GM23248 (cell line): ENCODE measurements at places on chromosomes 1 and 21. TPM values are rescaled to one million over a fixed set of nuclear protein-coding genes. Genes with fewer than 3 reads are reported as not detected.

DNA sequence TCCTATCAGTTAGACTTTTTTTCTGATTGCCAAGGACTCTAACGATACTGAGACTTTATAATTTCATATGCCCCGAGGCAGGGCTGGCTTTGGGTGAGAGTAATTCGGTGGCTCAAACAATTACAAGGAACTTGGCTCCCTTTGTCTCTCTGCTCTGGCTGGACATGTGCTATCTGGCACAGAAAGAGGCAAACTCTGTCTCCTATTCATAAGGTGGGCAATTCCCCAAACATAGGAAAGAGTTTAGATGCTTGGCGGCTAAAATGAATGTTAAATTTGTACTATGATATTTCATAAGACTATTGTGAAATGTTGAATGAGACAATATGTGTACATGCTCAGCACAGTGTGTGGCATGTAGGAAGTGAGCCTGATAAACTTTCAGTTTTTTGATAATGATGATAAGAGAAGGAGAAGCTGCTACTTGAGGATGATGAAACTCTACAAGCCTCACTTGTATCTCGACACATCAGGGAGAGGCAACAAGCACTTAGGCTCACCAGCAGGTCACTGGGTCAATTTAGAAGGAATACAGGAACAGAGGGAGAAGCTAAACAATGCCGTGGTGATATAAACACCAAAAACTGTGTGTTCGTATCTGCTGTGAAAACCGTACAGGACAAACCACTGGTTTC is 12.6 kb upstream of the NTPCR start:
- no peak overlapping the region for H3K4me3 ChIP-seq
- no peaks in the 10 kb centered on the region for H3K4me1 ChIP-seq
- H3K27me3 ChIP-seq, result no peaks in the 10 kb centered on the region
- H3K27ac ChIP-seq, result no peak overlapping the region
- no peaks in the 10 kb centered on the region for H3K36me3 ChIP-seq

DNA sequence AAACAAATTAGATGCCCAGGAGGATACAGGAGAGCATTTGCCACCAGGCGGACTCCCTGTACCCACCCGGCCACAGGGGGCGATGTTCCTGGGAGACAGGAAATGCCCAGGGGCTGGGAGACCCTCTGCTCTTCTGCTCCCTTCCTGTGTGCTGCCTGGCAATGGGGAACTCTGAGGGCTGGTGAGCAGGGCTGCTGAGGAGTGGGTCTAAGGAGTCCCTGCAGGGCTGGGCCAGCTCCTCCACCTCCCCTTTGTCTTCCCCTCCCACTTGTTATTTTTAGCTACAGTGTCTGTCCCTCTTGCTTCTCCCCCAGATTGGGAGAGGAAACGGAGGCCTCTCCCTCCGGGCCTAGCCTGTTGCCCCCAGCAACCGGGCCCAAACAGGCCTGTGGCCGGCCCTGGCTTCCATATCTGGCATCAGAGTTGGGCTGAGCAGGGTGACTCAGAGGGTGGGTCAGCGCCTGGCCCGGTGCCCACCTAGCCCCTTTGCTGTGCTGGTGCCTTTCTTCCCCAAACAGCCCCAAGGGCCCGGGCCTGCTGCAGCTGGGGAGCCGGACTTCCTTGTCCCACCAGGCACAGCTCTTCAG is 11.6 kb downstream of the LMNA start:
- H3K27ac ChIP-seq, result peak overlapping the region; percentile 100
- H3K27me3 ChIP-seq, result no peaks in the 10 kb centered on the region
- H3K36me3 ChIP-seq, result peaks cover 16% of the 10 kb centered on the region
- peak overlapping the region; percentile 63 for H3K4me3 ChIP-seq
- H3K4me1 ChIP-seq, result peaks cover 87% of the 10 kb centered on the region
- peak; percentile 98 for DNase-seq

- no peaks in the 10 kb centered on the region for H3K36me3 ChIP-seq
- H3K4me1 ChIP-seq, result no peaks in the 10 kb centered on the region
- no peak overlapping the region for H3K4me3 ChIP-seq
These were observed 1397.6 kb upstream of the B3GALT2 start for GRCh38 chr1:194584052-194584451.

DNA sequence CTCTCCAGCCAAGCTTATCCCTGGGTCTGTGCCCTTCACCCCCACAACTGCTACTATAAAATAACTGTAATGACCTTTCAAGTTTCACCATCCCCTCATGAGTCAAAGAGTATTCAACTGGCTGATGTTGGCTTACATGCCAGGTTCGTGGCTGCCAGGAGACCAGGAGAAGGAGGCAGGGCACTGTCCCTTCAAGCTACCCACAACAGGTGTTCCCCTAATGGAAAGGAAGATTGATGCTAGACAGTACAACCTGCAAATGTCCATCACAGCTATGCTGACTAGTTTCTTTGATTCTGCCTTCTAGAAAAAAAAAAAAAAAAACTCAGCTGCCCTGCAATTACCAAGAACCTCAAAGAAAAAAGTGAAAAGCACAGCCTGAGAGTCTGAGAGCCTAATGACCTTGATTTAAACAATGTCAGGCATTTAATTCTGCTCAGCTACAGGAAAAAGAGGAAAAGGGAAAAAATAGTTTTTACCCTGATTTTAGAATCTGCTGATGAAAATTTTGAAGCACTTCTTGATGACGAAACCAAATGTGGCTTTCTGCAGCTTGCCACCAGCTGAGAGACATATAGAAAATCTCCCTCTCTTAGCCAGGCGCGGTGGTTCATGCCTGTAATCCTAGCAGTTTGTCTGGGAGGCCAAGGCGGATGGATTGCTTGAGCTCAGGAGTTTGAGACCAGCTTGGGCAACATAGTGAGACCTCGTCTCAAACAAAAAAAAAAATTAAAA is 82.7 kb upstream of the ROR1 start:
- no peak overlapping the region for H3K27ac ChIP-seq
- H3K4me1 ChIP-seq, result peaks cover 39% of the 10 kb centered on the region
- no peak overlapping the region for H3K4me3 ChIP-seq
- peak; percentile 45 for DNase-seq
- no peaks in the 10 kb centered on the region for H3K27me3 ChIP-seq

DNA sequence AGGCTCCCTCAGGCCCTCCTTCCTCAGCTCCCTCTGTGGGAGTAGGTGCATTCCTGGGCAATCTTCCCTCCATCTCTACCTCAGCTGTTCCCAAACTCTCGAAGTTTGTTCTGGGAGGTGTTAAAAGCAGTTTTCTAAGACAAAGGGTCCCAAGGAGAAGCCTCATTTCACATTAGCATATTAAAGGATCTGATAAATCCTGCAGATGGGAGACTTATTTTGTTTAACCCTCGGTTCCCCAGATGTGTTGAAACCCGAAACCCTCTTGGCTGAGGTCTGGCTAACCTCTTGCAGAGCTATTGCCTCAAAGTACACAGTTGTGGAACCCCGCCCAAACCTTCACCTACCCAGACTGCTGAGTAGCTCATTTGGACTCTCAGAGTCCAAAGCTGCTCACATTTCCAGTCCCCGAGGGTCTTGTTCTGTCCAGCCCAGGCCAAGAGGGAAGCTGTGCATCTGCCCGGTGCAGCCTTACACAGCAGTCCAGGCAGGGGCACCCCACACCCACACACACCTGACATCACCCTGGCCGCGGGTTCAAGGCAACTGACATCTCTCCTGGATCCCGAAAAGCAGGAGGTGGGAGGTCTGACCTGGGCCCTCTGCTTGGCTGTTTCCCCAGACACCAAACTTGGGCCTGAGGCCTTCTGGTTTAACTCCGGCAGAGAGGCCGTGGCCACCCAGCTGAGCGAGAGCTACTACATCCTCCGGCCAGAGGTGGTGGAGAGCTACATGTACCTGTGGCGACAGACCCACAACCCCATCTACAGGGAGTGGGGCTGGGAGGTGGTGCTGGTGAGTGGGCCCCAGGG is 19.5 kb upstream of the SELENON start:
- DNase-seq, result no peak
- no peak overlapping the region for H3K27ac ChIP-seq
- H3K4me1 ChIP-seq, result no peaks in the 10 kb centered on the region
- H3K36me3 ChIP-seq, result no peaks in the 10 kb centered on the region
- no peak overlapping the region for H3K4me3 ChIP-seq

DNA sequence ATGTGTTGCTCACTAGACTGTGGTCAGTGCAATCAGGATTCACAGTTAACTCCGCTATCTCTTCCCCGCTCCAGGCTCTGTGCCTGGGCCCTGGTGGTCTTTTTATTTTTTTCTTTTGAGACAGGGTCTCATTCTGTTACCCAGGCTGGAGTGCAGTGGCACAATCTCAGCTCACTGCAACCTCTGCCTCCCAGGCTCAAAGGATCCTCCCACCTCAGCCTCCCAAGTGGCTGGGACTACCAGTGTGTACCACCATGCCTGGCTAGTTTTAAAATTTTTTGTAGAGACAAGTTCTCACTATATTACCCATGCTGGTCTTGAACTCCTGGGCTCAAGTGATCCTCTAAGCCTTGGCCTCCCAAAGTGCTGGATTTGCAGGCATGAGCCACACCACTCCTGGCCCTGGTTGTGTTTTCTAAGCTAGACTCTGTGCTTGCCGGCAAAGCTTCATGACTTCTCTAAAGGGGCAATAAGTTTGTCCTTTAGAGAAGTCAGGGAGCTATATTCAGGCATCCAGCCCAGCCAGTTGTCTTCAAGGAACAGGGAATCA is 1.4 kb downstream of the RCSD1 start:
- no peak for DNase-seq
- no peak overlapping the region for H3K4me3 ChIP-seq
- H3K4me1 ChIP-seq, result no peaks in the 10 kb centered on the region
- no peaks in the 10 kb centered on the region for H3K27me3 ChIP-seq
- H3K36me3 ChIP-seq, result no peaks in the 10 kb centered on the region

- H3K4me1 ChIP-seq, result no peaks in the 10 kb centered on the region
- H3K4me3 ChIP-seq, result no peak overlapping the region
- H3K27ac ChIP-seq, result no peak overlapping the region
- H3K27me3 ChIP-seq, result no peaks in the 10 kb centered on the region
- no peaks in the 10 kb centered on the region for H3K36me3 ChIP-seq
These were observed 103.2 kb upstream of the ZNF644 start for GRCh38 chr1:91124989-91125417.

DNA sequence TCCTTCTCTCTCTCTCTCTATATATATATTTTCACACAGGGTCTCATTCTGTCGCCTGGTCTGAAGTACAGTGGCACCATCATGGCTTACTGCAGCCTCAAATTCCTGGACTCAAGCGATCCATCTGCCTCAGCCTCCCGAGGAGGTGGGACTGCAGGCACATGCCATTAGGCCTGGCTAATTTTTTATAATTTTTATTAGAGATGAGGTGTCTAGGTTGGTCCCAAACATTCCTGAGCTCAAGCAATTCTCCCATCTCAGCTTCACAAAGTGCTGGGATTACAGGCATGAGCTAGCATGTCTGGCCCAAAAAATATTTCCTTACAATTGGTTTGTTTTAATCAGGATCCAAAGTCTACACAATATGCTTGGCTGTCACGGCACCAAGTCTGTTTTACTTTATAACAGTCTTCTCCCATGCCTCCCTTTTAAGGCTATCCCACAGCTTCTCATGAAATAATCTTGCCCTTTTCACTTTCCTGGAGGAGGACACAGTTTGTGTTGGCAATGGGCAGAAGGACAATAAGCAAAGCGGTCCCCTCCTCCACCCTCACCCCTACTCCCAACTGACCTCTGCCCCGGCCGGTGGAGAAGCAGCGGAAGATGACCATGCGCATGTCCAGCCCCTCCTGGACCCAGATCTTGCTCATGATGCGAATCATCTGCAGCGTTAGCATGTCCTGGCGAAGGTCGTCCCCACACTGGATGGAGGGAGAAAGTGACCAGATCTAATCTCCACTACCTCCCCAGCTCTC is 28.2 kb upstream of the PPP1R15B start:
- peaks cover 35% of the 10 kb centered on the region for H3K4me1 ChIP-seq
- no peak overlapping the region for H3K27ac ChIP-seq
- no peaks in the 10 kb centered on the region for H3K27me3 ChIP-seq
- no peak overlapping the region for H3K4me3 ChIP-seq

DNA sequence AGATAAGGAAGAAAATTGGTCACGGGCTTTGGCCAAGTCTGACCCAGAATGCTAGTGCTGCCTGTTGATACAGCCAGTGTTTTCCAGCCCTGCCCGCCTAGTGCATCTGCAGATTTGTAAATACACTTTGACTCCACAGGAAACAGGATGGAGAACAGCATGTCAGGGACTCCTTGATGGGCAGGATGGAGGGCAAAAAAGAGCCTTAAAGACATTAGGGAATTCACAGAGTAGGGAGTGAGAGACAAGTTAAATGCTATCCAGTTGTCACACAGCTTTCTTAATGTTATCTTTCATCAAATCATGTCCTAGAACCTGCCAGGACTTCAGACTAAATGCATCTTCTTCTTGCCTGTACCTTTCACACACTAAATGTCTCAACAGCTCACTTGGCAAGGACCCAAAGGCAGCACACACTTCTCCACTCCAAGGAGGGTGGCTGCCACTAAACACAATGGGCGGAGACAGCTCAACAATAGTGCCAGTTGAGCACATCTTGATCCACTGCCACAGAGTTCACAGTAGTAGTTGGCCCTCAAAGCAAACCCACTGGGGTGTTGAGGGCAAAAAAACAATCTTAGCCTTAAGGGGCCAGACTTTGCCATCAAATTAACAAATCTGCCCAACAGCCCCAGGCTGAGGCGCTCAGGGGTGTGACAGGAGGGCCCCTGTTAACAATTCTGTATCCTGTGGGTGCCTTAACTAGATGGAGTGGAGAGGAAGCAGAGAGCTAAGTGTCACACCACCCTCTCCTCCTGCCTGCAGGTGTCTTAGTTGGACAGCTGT is 2.7 kb downstream of the HIVEP3 start:
- no peak overlapping the region for H3K4me3 ChIP-seq
- no peak for DNase-seq
- H3K36me3 ChIP-seq, result no peaks in the 10 kb centered on the region
- peaks cover 23% of the 10 kb centered on the region for H3K4me1 ChIP-seq
- H3K27ac ChIP-seq, result no peak overlapping the region

GRCh38 chr1:91173346-91173890 is 151.6 kb upstream of the ZNF644 start:
- no peaks in the 10 kb centered on the region for H3K4me1 ChIP-seq
- H3K27me3 ChIP-seq, result peaks cover 20% of the 10 kb centered on the region
- H3K4me3 ChIP-seq, result no peak overlapping the region
- H3K36me3 ChIP-seq, result no peaks in the 10 kb centered on the region
- no peak for DNase-seq

DNA sequence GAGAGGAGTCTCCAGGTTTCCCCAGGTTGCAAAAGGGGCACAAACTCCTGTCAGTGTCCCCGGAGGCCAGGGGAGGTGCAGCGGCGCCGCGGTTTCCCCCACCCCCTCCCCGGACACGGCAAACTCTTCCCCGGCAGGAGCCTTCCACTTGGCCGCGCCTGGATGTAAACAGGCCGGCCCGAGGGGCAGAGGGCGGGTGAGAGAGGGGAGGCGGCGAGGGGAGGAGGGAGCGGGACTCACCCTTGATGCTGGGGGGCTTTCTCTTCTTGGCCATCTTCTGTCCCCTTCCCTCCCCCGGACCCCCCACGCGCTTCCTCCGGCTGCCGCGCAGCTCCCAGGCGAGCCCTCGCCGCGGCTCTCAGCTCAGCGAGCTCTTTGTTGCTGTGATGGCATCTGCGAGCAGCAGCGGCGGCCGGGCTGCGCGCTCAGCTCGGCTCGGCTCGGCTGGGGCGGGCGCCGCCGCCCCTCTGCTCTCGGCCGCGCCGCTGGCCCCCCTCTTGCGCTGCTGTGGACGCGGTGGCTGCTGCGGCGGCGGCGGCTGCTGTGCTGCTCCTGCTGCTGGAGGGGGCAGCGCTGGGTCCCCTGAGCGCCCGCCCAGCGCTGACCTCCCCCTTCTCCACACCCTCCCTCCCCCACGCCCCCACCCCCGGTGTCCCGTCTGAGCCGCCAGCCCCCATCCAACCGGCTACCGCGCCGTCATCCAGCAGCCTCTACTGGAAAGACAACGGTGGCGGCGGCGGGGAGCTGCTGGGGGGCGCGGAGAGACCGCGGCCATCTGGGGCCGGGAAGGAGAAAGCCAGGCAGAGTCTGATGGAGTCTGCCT is 4.9 kb upstream of the SLC44A5 start:
- no peaks in the 10 kb centered on the region for H3K36me3 ChIP-seq
- DNase-seq, result peak; percentile 78
- H3K27me3 ChIP-seq, result peaks cover 43% of the 10 kb centered on the region
- H3K4me1 ChIP-seq, result peaks cover 9% of the 10 kb centered on the region
- H3K27ac ChIP-seq, result no peak overlapping the region

Gene HRNR
- not detected in 2 replicates for total RNA-seq
